ENCODE measurements at places on chromosomes 1 and 21.

- no peak for DNase-seq
Observed at GRCh38 chr1:18950401-18951026, 6.0 kb downstream of the IFFO2 start.

GRCh38 chr1:212688341-212689047 is 11.1 kb downstream of the BATF3 start:
- no peak for DNase-seq

DNA sequence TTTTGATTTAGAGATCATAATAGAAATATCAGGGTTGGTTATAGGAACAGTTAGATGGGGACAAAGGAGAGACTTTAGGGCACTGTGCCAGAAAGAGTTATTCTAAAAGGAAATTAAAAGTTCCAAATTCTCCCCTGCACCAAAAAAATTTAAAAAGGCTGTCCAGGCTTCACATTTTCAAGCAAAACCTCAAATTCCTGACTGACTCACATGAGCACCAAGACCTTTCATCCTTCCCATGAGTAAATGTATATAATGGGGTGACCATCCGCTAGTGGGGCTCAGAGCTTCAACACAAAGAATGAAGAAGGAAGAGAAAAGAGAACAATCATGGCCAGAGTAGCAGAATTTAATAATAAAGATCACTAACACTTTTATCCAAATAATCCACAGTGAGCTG is 131.6 kb upstream of the MROH9 start:
- no peak for DNase-seq

GRCh38 chr1:16090076-16090826 is 16.8 kb upstream of the FAM131C start:
- no peak for DNase-seq

DNA sequence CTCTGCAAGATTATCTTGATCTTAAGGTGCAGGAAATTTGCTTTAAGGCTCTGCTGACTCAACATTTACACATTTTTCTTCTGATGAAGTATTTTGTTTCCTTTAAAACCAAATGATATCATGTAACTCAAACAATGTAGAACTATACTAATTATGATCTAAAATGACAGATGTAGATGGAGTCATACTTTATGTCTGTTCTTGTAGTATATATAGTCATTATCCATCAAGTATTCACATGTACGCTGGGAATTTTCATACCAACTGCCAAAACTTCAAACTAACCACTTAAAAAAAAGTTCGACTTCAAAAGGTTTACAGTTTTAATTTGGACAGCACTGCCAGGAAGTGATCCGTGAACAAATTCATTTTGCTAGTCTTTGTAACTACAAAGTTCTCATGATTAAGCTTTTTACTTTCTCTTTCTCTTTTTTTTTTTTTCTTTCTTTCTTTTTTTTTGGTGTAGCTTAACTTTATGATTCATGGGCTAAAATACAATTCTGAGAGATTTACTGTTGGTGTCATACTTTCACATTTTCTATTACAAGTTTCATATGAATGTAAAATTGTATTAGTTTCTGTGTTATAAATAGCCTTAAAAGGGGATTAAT is 509.0 kb upstream of the CXADR start:
- DNase-seq, result no peak

DNA sequence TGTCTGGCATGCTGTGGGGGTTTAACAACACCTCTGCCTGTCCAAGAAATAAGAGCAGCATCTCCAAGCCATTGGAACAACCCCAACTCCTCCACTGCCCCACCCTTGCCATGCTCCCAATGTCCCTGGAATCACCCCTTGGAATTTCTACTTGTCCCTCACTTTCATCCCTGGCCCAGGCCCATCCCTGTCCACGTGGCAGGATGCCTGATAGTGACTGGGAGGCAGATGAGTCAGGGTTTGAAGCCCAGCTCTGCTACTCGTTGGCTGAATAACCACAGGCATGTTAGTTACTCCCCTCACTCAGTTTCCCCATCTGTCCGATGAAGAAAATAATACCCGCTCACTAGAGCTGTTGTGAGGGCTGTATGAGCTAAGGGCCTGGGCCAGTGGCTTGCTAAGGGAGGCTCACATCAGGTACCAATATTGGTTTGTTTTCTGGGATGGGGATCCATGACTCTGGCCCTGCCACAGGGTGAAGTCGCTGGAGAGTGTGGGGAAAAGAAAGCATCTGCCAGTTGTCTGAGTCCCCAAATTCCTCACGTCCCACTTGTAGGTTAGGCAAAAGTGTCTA is 99.4 kb upstream of the TLR5 start:
- no peak for DNase-seq

All from T-helper 17 cell (primary cell).